NCI-H1930 (cell line): ENCODE measurements at places on chromosomes 1 and 21.

DNA sequence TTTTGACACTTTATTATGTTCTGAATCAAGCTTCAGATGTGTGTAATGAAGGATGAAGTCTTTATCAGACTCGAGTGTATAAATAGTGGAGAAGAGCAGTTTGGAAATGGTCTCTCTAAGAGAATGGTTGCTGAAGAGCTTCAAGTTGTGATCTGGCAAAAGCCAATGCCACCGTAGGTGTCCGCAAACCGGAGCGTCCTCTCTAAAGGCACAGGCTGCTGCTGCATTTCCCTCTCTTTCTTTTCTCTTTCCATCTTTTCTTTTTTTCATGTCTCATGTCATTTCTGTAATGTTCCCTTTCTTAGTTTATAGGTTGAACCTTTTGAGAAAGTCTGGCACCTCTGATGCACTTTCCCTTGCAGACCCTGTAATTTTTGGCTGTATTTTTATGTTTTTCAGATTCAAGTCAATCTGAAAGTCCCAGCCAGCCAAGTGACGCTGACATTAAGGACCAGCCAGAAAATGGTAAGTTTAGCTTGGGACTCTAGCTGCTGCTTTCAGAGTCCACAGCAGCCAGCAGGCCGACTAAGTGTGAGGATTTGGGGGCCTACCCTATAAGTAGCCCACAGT lies 194.8 kb downstream of the NFIA start:
- no peak for DNase-seq

DNA sequence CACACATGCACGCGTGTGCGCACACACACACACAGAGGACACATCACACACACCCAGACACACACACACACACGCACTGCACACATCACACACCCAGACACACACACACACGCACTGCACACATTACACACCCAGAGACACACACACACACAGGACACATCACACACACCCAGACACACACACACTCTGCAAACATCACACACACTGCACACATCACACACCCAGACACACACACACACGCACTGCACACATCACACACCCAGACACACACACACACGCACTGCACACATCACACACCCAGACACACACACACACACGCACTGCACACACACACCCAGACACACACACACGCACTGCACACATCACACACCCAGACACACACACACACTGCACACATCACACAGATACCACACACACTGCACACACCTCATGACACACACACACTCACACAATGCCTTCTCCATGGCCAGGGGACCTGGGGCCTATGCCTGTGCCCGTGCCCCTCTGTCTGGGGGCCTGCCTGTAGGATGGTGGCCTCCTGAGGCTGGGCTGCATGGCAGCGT lies 24.4 kb downstream of the CRYAA start:
- DNase-seq, result no peak

GRCh38 chr1:213123087-213123486 lies 72.0 kb downstream of the RPS6KC1 start:
- no peak for DNase-seq

GRCh38 chr1:237179503-237179902 lies 137.5 kb downstream of the RYR2 start:
- DNase-seq, result no peak

DNA sequence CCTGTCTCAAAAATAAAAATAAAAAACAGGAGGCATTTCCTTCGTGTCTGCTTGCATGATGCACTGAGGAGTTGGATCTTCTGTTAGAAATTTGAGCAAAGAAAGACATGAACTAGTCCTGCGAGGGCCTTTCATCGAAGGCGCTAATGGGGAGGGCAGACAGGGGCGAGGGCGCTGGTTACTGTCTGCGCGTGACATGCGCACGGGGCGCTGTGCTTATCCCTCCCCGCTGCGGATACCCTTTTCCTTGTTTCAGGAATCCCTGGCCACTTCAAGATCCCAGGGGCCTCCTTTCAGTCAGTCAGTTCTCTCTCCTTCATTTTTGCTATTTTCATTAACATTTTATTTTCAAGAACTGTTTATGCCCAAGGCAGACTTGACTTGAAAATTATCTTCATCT lies 545.8 kb downstream of the KIF26B start:
- DNase-seq, result no peak

- DNase-seq, result no peak
Measured at GRCh38 chr1:18341291-18342069, 139.2 kb upstream of the KLHDC7A start.

- no peak for DNase-seq
Measured at GRCh38 chr1:184388971-184389370, 2.1 kb downstream of the C1orf21 start.

DNA sequence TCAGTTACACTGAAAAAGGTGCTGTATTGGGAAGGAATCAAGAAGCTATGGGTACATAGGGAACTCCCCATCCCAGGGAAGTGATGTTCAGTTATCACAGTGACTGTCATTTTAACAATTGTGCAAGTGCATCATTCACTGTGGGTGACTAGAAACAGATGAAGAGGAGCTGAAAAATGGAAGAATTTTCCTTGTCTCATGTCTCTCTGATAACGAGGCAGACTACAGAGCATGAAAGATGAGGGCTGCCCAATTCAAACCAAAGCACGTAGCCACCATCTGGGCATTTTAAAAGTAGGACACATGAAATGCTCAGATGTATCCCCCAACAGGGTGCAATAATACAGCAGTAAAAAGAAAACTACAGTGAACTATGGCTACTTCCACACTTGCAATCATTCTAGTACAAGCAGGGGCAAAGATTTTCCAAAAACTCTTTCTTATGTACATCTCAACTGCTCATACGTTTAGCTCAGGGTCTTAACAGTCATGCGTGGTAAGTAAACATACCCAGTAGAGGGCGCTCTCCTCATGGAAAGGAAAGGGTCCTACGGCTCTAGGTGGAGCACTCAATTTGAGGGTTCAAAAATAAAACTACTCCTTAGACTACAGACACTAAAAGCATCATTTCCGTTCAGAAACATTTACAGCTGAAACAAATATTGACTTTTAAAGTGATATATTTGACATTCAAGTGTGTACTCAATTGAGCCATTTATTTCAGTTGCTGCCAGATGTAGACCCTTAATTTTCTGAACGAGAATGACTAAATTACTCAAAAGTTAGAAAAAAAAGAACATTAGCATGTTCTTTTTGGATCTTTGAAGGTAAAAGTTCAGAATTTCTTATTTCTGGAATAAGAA lies 143.2 kb downstream of the KCTD3 start:
- DNase-seq, result peak; percentile 44

DNA sequence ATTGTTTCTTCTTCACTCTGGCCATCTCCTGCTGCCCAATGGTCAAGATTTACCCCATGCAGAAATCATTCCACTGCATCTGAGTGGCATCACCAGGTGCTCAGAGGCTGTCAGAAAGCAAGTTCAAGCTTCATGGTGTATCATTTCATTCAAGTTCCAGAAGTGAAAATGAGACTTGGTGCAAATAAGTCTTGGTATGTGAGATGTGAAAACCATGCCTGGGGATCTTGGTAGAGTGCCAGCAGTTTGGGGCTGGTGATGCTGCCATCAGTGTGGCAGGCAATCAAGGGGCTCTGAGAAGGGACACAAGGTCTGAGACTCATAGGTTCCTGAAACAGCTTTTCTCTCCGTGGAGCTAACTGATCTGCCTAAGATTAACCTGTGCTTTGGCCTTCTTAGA lies 52.0 kb downstream of the CD2 start:
- DNase-seq, result no peak

DNA sequence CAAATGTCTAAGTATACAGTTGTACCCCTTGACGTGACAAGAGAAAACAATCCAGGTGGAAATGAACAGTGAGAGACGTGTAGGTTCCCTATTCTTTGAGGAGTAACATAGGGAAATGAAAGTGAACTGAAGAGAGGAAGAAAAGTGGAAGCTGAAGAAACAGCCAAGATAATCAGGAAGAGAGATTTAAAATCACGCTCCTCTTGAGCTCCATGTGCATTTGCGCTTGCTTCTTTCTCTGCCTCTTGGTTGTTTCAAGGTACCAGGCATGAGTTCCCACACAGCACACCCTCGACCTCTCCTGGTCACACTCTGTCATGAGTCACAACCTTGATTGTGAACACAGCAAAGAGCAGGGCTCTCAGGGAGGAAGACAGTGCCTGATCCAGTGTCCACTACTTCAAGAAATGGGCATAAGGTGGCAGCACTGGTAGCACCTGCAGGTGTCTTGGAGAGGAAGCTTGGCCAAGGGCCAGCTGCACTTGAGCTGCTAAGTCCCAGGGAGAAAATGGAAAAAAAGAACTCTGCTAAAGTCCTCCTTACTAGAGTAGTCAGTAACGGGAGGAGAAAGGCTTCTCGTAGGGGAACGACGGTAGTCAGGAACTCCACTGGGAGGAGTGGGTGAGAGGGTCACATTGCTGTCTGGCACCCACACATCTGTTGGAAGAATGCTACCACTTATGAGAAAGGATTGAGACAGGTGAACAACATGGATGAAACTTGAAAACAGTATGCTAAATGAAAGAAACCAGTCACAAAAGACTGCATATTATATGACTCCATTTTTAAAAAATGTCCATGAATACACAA lies 18.3 kb upstream of the ARID1A start:
- DNase-seq, result peak; percentile 37

GRCh38 chr1:22753481-22753971 lies 42.9 kb downstream of the EPHB2 start:
- no peak for DNase-seq

DNA sequence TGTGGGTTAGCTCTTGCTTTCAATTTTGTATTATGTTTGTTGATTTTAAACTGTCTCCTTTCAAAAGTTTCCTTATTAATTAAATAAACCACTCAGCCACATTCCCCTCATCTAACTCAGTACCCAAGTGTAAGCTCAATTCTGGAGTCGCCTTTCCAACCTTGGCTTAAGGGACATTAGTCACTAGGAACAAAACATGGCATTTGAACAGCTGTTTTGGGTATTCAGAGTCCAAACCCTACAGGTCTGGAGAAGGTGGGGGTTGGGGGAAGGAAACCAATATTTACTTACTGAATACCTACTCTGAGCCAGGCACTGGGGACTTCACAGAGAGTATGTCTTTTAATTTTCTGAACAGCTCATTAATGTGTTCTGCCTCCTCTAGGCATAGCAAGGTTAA lies 117.2 kb upstream of the JUN start:
- DNase-seq, result no peak

DNA sequence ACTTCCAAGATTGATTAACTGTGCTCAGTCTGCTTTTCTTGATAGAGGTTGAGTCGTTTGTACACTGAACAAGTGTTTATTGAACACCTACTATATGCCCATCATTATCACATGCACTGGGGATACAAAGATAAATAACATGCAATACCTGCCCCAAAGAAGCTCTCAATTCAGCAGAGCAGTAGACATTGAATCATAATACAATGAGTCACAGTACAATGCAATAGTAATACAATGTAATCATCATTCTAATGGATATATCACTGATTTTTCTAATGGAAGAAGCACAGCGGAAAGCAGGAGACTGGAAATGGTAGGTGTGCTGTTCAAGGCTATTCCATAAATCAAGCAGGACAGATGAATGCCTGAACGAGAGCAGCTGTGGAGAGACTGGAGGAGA lies 3.7 kb upstream of the SEC16B start:
- DNase-seq, result no peak

GRCh38 chr21:35404247-35404646 lies 355.1 kb upstream of the RUNX1 start:
- DNase-seq, result no peak

- no peak for DNase-seq
Measured at GRCh38 chr1:165787741-165788140, 19.1 kb upstream of the TMCO1 start.

DNA sequence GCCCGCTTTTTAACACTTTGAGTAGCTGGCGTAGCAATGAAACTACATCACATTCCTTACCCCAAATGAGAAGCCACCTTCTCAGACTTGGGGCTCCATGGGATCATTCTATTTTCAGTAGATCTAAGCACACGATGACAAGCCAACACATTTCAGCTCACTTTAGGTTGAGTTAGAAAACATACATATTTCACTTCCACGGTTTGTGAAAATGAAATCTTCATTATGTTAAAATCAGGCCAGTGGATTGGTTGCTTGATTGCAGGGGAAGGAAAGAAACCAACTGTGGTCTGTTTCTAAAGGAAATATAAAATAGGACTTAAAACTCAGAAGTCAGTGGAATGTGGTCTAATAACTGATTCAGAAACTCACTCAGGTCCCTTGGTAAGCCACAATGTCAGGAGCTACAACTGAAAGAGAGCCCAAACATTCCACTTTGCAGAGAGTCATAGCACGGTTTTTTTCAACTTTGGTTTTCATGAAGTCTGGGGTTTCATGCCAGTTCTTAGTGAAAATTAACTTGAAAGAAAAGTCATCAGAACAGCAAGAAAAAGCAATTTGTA lies 82.3 kb upstream of the TIAM1 start:
- DNase-seq, result no peak

DNA sequence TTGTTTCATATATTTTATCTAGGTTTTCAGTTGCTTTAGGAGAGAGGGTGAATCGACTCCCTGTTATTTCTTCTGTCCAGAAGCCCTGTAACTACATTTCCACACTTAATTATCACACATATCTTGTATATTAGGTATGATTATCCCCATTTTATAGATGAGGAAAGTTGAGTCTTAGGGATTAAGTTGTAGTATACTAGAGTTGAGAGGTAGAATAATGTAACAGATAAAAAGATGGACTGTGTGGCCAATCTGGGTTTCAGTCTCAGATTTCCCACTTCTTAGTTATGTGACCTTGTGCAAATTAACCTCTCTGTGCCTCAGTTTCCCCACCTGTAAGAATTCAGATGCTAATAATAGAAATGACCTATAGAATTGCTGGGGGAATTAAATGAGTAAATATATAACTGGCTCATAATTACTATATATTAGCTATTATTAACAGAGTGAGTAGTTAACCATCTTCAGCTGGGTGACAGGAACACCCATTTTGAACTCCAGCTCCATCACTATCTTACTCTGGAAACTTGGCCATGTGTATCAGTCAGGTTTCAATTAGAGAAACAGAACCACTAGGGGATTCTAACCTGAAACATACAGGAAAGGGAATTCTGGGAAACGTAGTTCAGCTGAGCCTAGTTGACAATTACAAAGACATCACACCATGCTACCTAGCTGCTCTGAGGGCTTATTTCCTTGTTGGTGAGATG lies 20.4 kb upstream of the FOXO6 start:
- DNase-seq, result peak; percentile 6

DNA sequence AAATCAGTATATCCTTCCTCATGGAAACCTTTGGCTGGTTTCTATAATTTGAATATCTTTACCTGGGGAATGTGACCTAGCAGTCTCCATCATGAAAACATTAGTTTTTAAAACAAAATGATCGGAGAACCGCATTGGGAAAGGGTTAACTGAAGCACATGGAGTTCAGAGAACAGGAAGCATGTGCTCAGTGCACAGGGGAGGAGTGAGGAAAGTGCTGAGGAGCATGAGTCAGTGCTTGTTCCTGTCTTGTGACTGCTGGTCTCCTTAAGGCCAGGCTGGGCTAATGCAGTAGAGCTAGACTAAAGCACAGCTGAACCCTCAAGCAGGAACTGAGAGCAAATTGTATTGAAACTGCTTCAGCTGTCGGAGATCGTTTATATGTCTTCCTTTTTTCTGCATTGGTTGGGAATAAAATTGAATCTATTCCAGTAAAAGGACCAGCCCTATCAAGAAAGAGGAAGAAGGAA lies 5.8 kb downstream of the IFI16 start:
- no peak for DNase-seq
